ENCODE measurements at places on chromosomes 11 and 22.

- no peak for DNase-seq
Observed at GRCh38 chr11:116217441-116217840, 555.3 kb downstream of the BUD13 start.

DNA sequence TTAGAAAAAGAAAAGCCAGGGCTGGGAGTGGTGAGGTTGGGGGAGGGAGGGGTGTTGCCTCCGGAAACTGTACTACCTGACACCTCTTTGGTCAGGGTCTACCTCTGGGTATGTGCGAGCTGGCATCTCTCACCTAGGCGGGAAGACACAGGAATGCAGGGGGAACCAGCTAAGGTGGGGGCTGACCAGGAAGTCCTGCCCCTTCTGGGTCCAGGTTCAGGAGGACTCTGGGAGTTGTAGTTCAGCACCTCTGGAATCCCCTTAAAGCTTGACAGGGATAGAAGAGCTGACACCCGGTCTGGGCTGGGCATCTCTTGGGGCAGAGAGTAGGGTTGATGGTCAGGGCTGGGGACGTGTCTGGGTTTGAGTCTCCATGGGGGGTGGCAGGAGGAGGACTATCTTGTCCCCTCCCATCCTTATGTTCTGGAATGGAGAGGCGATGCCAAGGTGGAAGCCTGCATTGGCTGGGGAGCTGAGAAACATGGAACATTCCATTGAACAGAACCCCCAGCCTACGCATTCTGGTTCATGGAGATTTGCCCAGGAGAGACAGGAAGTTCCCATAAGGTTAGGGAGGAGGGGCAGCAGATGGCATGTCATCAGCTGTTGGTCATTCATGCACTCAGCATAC, 2.1 kb upstream of the KIAA1671 start:
- DNase-seq: no peak

DNA sequence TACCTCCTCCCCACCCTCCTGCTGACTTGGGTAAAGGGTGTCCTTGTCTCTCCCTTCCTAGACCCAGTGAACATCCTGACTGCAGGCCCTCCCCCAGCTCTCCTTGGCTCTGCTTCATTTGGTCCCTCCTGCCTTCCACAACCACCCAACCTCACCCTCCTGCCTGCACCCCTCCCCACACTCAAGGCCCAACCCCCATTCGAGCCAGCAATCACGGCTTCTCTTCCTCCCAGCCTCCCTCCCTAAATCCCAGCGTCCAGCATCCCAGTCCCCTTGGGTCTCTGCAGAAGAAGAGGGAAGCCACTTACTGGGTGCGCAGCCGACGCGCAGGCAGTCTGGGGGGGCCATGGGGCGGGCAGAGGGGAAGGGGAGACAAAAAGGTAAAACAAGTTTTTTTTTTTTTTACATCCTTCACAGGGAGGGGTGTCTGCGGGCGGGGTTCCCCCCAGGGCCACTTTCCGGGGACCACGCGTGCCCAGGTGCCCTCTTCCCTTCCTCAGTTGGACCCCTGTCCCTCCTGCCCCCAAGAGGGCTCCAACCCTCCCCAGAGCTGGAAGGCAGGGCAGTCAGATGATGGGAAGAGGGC, 62.5 kb downstream of the SLC22A12 start:
- DNase-seq: no peak

GRCh38 chr11:122187373-122188165, 71.6 kb upstream of the BLID start:
- no peak for DNase-seq

DNA sequence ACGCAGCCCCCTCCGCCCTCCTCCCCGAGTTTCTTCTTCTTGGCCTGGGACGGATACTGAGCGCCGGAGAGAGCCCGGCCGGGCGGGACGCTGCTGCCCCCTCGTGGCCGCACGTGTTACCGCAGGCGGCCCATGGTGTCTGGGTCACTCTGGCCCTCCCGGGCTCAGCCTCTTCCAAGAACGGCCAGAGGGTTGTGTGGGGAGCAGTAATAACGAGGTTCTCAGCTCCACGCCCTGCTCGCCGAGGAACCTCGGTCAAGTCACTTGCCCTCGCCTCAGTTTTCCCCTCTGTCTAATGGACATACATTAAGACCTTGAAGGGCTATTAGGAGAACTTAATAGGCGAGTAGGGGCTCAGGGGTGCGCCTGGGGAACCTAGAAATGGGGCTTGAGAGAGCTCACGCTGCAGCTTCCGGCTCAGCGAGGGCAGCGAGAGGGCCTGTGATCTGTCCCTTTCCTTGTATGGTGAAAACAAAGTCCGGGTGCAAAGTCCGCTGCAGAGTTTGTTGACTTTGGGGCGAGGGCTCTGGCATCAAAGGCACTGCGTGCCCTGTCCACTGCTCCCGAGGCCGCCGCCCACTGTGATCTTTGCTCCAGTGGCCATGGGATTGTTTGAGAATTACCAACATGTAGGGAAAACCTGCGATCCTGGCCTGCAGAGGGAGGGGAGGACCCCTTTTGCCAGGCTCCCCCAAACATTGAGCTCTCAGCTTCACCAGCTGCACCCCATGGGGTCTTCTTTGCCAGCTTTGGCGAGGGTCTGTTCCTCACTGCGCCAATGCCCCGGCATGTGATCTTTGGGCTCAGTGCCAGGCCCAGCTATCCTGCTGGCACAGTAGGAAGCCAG, 14.4 kb upstream of the LRP5 start:
- peak; percentile 14 for DNase-seq

DNA sequence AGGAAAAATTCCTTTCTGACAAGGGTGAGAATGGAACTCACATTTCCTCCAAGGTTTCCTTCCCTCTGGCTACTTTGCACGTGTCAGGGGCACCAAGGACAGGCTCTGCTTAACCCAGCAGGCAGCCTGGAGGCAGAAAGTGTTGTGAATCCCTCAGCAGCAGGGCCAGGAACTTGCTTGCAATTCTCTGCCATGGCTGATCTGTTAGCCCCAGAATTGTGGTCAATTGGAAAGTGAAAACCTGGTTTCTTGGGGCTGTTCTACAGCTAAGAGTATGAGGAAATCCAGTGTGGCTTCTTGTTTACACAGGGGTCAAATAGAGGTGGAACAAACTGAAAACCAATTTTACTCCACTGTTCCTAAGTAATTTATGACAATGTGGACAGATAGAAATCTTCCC, 38.3 kb upstream of the CEP295 start:
- no peak for DNase-seq

DNA sequence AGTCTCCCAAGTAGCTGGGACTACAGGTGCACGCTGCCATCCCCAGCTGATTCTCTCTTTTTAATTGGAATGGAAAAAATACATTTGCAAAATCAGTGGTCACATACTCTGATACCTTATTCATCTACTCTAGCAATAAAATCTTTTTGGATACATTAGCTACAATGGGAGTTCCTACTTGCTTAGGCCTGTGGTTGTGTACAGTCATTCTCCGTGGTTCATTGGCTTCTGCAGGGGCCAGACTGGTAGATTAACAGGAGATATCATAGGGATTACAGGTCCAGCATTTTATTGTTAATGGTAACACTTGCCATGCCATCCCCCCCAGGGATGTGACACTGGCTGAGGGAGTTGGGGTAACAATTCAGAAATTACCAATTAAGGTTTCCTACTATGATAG, 140.0 kb downstream of the ADAMTS15 start:
- DNase-seq: no peak

GRCh38 chr11:12188548-12189317, 78.3 kb downstream of the MICAL2 start:
- DNase-seq: no peak

DNA sequence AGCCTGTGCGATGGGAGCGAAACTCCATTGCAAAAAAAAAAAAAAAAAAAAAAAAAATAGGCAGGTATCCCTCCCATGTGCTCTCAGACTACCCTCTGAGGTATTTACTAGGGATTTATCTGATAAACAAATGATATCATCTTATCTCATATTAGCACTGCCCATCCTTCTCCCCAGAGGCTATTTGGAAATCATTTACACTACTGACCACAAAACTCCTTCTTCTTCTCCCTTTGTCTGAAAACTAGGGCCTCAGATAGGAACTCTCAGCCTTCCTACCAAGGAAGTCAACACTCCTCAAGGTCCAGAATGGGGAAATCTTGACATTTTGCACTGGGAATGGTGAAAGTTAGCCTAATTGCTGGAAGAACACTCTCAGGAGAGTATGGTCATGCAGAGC, 46.4 kb downstream of the LARGE2 start:
- DNase-seq: no peak

DNA sequence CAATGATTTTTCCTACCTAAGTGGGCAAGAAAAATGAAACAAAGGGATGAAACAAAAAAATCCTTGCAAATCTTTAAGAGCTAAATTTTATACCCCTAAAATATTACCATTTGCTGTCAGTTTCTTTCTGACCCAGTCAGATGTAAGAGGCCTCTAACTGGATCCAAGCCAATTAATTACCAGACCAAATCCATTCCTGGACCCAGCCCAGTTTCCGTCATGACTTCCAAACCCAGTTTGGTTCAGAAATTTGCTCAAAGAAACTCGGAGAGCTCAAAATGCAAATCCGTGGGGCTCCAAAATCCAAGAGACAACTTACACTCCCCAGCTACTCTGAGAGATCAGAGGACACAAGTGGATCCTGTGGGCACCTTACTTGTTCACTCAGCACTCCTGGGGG, 46.8 kb downstream of the TRIM44 start:
- DNase-seq: no peak

GRCh38 chr22:19705181-19705934, 8.9 kb upstream of the SEPTIN5 start:
- DNase-seq: no peak

GRCh38 chr11:60923326-60923725, 934 bp upstream of the TMEM132A start:
- no peak for DNase-seq
